ENCODE measurements at places on chromosomes 2 and 18.

DNA sequence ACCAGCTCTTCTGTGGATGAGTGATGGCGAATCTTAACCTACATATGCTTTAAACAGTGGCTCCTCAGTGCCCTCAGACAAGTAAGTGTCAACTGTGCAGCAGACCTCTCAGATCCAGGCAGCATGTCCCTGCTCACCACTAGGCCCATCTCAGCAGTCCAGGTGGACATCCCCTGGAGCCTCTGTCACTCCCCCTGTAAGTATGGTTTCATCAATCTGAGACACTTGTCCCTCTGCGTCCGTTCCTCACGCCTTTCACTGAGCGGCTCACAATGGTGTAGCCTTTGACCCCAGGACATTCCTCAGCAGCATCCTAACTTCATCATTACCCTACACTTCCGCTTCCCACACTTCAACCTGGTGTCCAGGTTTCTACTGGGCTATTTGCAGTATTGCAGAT lies 69.3 kb upstream of the RALBP1 start:
- DNase-seq: no peak

DNA sequence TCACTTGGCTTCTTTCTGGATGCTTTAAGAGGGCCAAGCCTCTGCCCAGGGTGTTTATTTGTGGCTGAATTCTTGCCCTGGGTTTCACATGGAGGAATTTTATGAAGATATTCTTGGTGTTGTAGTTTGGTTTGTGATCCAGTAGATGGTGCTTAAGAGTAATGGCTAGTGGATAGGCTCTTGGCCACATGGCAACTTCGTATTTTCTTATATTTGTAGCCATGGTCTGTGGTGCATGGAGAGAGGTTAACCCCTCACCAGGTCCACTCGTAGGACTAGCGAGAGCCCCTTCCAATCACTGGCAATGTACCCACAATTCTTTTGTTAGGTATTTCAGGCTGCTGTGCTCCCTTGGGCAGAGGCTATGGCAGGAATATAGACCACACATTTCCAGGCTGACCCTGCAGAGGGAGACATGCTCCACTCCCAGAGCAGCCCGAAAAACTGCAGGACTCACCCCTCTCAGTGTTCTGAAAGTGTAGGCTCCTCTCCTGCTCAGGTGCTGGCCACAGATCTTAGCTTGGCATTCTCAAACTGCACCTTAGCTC lies 582.1 kb upstream of the SETBP1 start:
- DNase-seq: no peak

DNA sequence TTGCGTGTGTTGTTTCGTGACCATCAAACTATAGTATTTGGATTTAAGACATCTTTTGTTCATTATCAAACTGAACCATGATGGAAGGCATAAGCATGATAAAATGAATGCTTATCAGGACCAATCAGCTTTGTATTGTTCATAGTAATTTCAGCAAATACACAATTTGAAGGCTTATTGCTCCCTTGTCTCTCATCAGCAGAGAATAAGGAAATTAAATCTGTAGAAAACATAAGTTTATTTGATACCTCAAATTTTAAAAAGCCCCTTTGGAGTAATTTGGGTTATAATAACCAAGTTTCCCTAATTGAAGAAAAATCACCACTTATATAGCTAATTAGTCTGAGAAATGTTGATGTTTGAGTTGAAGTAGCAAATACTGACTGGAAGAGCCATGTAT lies 705.7 kb downstream of the NUP35 start:
- DNase-seq: no peak

DNA sequence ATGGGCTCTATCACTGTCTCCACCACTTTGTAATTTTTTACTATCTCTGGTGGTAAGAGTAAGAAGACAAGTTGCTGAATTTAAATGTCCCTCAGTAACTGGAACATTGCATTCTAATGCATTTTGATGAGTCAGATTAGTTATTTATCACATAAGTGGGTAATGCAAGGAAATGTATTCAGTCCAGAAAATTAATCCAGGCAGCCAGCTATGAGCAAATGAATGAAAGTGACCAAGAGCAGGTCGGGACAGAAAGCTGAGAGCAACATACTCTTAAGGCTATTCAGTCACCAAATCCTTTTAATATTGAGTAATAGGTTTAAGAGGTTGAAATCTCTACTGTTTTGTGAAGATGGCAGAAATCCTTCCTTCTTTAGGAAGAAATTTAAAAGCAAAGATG lies 265.5 kb upstream of the PARD3B start:
- DNase-seq: no peak

- no peak for DNase-seq
Measured at GRCh38 chr2:236136538-236136937, 31.6 kb downstream of the GBX2 start.

DNA sequence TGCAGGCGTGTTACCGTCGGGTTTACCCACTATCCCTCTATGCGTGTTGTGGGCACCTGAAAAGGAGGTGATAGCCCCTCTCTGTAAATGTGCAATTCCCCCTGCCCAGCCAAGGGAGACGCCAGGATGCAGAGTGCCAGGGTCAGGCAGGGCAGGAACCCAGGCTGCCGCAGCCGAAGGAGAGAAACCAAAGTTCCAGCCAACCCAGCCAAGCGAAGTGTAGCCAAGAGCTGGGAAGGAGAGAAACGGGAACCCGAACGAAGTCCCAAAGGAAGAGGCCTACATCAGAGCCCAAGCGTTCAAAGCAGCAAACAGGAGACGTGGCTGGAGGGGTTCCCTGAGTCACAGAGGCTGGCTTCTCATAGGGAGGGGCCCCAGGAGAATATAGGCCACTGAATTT lies 24.2 kb upstream of the SPR start:
- no peak for DNase-seq

DNA sequence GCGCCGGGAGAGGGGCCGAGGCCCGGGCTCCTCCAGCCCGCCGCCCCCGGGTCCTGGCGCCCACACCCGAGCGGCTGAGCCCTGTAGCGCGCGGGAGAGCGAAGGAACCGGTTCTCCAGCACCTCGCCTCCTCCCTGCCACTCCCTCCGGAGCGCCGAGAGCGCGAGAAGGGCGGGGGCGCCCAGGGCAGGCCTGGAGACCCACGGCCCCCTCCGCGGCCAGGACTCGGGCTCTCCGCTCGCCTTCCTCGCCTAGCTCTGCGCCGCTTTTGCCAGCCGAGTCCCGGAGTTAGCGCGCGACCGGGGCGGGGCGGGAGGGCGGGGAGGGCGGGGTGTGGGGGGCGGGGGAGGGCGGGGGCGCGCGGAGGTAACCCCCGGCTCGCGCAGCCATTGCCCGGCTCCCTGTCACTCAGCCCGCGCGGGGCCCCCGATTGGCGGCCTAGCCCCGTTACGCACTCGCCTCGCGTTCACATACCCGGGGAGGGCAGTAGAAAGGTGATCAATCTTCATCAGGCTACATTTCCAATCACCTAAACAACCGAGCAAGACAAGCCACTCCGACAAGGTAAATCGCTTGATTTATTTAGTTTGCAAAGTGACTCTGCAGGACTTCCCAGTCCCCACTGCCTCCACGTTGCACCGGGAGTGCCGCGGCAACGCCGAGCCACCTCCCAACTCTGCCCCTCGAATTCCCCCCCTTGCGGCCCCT lies at the start of gene OTX1:
TSS of gene OTX1 (plus strand) at position 497 of the 708 bp plus-strand sequence. CDS start 2,161 bp downstream, outside the sequence.
- no peak for DNase-seq

DNA sequence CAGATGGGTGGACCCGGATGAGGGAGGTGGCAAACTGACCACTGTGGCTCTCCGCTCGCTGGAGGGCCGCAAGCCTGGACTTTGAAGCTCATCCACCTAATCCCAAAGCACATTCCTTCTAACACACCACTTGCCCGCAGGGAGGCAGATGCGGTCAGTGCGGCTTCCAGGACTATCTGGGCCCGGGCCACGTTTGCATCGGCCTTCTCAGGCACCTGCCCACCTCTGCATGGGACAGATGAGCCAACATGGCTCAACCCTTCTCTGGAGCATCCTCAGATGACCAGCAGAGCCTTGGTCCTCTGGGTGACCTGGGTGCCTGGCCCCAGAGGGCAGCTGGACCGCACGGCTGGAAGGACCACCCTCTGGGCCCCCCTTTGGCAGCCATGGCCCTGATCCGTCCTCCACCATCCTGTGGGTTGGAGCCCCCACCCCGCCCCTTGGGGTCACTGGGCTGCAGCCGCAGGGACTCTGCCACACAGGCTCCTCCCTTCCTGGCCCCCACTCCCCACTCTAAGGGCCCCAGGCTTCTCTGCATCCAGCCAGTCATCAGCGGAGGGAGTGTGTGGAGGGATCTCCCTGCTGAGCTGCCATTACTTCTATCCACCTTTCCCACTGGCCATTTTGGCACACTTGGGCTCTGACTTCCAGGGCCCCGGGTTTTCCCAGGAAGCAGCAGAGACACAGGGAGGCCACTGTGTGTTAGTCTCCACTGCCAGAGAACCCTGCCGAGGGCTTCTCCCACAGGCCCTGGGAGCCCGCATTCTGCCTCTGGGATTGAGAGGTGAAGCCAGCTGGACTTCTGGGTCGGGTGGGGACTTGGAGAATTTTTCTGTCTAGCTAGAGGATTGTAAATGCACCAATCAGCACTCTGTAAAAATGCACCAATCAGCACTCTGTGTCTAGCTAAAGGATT lies 12.3 kb downstream of the HDAC4 start:
- DNase-seq: no peak

DNA sequence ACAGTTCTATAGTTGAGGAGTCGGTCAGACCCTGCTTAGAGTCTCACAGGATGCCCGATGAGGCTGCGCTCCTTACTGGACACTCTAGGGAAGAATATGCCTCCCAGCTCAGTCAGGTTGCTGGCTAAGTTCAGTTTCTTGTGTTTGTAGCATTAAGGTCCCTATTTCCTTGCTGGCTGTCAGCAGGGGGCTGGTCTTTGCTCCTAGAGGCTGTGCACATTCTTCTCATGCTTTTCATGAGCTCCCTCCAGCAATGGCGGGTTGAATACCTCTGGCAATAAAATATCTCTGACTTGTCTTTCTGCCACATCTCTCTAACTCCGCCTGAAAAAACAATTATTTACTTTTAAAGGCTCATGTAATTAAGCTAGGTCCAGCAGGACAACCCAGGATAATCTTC lies 79.4 kb upstream of the DNAJC10 start:
- DNase-seq: no peak

DNA sequence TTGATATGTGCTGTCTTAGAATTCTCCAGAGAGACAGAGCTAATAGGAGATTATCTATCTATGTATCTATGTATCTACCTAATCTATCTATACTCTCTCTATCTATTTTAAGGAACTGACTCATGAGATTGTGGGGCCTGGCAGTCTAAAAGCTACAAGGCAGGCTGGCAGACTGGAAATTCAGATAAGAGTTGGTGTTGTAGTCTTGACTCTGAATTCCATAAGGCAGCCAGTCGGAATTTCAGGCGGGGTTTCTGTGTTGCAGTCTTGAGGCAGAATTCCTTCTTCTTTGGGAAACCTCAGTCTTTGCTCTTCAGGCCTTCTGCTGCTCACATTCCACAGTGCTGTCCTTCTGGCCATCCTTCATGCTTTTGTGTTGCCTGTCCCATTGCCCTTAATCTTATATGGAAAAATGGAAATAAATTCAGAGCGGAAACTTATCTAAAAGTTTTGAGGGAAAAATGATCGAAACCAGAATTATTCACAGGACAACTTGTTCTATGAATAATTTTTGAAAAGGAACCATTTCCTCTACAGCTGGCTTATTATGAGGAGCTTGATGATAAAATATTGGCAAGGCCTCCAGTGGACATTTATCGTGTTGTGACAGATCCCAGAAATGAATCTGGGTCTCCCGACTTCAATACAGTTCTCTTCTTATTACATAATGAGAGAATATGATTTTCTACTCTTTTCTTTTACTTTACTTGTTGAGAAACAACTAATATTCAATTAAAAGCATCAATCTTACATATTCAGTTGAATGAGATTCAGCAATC lies 10.8 kb downstream of the IL1RL1 start:
- no peak for DNase-seq

- no peak for DNase-seq
Measured at GRCh38 chr2:222418739-222419138, 5.6 kb upstream of the SGPP2 start.

DNA sequence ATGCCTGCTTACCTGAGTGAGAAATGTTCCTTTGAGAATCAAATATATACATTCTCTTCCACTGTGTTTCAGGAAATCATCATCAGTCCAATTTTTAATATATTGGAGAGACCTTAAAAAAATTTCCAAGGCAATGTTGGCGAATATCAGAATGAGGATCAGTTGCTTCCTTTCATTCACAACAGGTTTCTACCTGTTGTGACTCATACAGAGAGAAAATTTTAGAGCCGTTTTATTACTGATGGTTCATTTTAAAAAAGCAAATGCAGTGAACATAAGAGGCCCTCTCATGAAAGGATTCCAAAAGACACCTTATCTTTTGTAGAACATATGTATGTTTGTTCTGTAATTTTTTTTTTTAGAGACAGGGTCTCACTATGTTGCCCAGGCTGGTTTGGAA lies 42.0 kb downstream of the TTC39C start:
- DNase-seq: no peak

- DNase-seq: no peak
Measured at GRCh38 chr18:10318691-10318970, 135.8 kb upstream of the APCDD1 start.

- DNase-seq: no peak
Measured at GRCh38 chr18:34911661-34912384, 129.4 kb upstream of the MAPRE2 start.

GRCh38 chr2:176392249-176392648 lies 123.0 kb downstream of the MTX2 start:
- no peak for DNase-seq

- no peak for DNase-seq
Measured at GRCh38 chr2:113807721-113808120, 51.3 kb upstream of the SLC35F5 start.

DNA sequence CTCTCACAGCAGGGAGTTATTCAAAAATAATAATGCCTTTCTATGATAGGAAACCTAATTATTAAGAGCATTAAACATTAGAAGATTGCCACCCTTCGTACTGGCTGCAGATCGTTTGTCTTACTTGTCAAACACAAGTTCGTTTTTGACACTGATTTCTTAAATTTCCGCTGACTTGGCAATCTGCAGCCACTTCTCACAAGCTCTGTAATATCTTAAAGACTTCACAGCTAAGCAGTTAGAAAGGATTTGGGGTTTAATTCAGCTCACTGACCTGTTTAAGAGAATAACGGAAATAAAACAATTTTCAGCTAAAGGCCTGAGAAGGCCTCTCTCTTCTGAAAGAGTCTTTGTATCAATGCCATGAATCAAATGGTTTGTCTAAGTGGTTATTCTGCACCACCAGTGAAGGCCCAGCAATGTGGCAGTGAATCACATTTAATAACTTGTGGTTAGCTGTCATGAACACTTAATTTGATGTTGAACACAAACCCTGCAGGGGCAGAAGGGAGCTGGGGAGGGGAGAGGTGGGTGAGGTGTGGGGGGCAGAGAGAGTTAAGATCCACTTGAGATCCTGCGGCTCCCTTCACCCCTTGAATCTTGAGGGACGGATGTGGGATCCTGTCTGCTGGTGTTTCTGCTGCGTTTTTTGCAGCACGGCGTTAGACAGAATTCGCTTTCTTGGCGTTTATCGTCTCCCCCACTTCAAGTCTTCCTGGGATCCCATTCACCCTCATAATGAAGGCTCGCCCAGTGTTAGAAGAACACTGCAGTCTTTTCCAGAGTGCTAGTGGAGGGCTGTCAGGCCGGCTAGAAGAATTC lies 145.4 kb upstream of the SATB2 start:
- no peak for DNase-seq

GRCh38 chr2:121480826-121481225 lies 49.9 kb upstream of the RNU4ATAC start:
- no peak for DNase-seq
